ENCODE measurements at places on chromosomes 5 and 9. TPM values are rescaled to one million over a fixed set of nuclear protein-coding genes. Genes with fewer than 3 reads are reported as not detected.

DNA sequence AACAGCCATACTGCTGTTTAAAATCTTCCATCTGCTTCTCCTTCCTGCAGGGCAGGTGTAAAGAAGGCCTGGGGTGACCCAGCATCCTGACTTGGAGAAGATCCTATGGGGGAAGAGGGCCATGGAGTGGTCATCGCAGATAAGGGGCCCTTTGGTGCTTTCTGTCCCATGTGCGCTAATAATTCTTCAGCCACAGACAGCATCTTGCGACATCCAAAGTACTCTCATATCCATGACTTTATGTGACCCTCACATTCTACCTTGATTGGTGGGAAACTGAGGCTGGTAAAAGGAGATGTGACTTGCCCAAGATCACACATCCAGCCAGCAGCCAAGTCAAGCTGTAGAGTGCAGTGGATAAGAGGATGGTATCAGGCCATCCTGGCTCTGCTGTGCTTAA lies 44.3 kb upstream of the HAND1 start:
- no peak overlapping the region for H3K4me3 ChIP-seq
- DNase-seq = no peak
- no peak overlapping the region for H3K27ac ChIP-seq
- no peaks in the 10 kb centered on the region for H3K36me3 ChIP-seq
- H3K27me3 ChIP-seq = no peaks in the 10 kb centered on the region
- no peaks in the 10 kb centered on the region for H3K4me1 ChIP-seq

DNA sequence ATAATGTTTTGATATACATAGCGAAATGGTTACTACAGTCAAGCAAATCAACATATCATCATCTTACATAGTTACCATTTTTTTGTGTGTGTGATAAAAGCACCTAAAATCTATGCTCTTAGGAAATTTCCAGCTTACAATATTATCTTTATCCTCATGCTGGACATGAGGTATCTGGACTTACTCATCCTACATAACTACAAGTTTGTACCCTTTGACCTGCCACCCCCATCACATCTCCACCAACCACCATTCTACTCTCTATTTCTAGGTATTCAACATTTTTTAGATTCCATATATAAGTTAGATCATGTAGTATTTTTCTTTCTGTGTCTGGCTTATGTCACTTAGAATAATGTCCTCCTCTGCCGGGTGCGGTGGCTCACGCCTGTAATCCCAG lies 79.9 kb downstream of the TAF11L14 start:
- no peak overlapping the region for H3K27ac ChIP-seq
- H3K4me1 ChIP-seq = no peaks in the 10 kb centered on the region
- no peak overlapping the region for H3K4me3 ChIP-seq
- H3K27me3 ChIP-seq = no peaks in the 10 kb centered on the region
- H3K36me3 ChIP-seq = no peaks in the 10 kb centered on the region

- no peak overlapping the region for H3K4me3 ChIP-seq
- peaks cover 4% of the 10 kb centered on the region for H3K36me3 ChIP-seq
- no peaks in the 10 kb centered on the region for H3K27me3 ChIP-seq
- peaks cover 7% of the 10 kb centered on the region for H3K4me1 ChIP-seq
- no peak overlapping the region for H3K27ac ChIP-seq
These were observed 144.0 kb upstream of the ZNF462 start for GRCh38 chr9:106718936-106719335.

- no peak overlapping the region for H3K27ac ChIP-seq
- no peaks in the 10 kb centered on the region for H3K4me1 ChIP-seq
- DNase-seq = no peak
- no peak overlapping the region for H3K4me3 ChIP-seq
These were observed 201.7 kb upstream of the TARS1 start for GRCh38 chr5:33238826-33239695.

DNA sequence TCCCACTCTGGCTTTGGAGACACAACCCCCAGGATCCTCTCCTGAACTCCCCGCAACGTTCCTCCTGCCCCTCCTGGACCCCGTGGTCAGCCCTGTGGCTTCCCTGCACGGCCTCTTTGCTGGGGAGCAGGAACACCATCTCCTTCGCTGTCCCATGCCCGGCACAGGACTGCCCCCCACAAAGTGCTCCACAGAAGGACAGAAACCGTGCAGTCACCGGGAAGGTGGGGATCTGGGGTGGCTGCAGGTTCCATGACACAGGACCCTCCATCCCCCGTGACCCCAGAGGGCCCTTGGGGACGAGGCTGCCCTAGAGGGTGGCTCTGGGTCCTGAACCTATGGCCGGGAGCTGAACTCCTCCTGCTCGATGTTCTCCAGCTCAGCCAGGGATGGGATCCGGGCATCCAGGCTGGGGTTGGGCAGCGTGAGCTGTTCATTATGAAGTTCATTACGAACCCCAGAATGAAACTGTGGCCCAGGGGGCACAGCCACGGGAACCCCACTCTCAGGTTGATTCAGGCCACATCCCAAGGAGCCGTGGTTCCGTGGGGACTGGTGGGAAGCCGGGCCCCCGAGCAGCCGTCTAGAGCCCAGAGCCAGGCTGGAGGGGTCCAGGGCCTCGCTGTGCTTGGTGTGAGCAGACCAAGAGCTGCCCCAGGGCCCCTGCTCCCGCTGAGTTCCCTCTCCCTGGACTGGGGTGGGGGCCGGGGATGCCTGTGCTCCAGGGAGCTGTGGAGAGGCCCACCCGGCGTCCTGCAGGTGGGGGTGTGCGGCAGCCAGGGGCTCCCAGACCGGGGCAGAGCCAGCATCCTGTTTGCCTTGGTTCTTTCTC lies 684 bp upstream of the SLC6A19 start:
- H3K4me3 ChIP-seq = no peak overlapping the region
- no peak overlapping the region for H3K27ac ChIP-seq
- no peak for DNase-seq
- H3K27me3 ChIP-seq = no peaks in the 10 kb centered on the region

- H3K4me3 ChIP-seq = no peak overlapping the region
- no peaks in the 10 kb centered on the region for H3K27me3 ChIP-seq
- H3K4me1 ChIP-seq = peaks cover 2% of the 10 kb centered on the region
- no peaks in the 10 kb centered on the region for H3K36me3 ChIP-seq
- H3K27ac ChIP-seq = no peak overlapping the region
These were observed 1.1 kb upstream of the GNA14 start for GRCh38 chr9:77649109-77649812.

Gene ZNF658
- total RNA-seq = 3.6 TPM

Gene ECM2
- total RNA-seq = not detected

Gene FOXD4L6
- total RNA-seq = 0.13 TPM

Gene LHX6
- total RNA-seq = 1.6 TPM

Gene SGCD
- total RNA-seq = 0.11 TPM

Measured in H9 (cell line).